MCF 10A (cell line): ENCODE measurements at places on chromosomes 5 and 9.

- DNase-seq, result no peak
Observed at GRCh38 chr5:26518065-26518464, 520.3 kb downstream of the CDH9 start.

DNA sequence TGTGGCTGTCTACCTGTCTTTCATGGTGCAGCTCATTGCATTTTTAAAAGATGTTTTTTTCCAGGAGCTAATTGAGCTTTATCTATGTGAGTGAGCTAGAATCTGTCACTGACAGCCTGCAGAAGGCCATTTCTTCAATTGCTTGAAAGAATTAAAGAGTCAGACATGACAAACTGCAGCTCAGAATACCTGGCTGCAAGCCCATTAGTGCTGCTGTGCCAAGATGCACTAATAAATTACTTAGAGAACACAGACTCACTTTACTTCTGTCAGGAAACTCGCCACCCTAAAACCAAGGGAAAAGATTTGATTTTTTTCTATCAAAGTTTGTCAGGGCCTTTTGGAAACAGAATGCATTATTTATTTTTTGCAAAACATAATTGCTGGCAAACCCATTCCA, 368.3 kb downstream of the CAAP1 start:
- no peak for DNase-seq

DNA sequence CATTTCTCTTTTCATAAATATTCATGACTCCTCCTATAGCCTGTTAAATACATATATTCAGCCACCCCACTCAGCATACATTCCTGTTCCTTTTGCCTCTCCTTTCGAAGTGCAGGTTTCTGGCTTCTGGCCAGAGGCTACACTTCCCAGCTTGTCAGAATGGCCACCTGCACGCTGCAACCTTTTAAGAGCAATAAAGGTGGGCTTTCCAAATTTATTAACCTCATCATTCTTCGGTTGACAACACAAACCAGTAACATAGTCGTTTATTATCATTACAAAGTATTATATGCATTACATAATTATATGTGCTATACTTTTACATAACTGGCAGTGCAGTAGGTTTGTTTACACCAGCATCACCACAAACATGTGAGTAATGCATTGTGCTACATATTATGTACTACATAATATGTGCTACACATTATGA, 16.5 kb upstream of the TMEM171 start:
- DNase-seq, result no peak

- DNase-seq, result no peak
Observed at GRCh38 chr5:122073018-122073417, 5.0 kb downstream of the LOX start.

DNA sequence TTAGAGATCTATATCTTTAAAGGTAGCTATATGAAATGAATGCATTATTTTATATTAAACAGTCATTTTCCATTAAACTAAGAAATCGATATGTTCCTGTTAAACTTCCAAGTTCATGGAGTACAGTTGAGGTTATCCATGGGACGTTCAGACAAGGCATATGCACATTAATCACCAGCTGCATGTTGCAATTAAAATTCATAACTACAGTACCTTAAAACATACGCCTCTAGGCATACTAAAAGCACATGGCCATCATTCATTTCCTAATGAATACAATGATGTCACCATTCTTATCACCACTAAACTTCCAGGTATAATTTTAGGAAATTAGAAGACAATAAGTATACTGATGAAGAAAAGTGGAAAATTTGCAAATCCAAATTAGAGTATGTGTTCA, 174.3 kb downstream of the CDH12 start:
- peak; percentile 11 for DNase-seq

DNA sequence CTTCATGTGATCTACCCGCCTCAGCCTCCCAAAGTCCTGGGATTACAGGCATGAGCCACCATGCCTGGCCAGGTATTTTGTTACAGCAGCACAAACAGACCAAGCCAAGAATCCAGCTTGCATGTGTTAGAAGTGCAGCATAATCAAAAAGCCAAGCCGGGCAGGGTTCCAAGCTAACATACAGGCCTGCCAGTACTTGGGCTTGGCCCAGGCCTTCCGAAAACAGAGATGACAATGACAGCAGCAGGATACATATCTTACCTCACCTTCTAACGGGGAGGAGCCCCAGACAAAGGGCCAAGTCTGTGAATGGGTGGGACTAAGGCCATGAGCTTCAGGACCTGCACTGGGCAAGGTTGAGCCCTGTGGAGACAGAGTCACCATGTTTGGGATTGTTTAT, 91.4 kb upstream of the ZNF462 start:
- DNase-seq, result peak; percentile 5

- DNase-seq, result no peak
Observed at GRCh38 chr9:26956860-26957233, 635 bp downstream of the IFT74 start.

- no peak for DNase-seq
Observed at GRCh38 chr5:33241802-33242201, 199.0 kb upstream of the TARS1 start.

DNA sequence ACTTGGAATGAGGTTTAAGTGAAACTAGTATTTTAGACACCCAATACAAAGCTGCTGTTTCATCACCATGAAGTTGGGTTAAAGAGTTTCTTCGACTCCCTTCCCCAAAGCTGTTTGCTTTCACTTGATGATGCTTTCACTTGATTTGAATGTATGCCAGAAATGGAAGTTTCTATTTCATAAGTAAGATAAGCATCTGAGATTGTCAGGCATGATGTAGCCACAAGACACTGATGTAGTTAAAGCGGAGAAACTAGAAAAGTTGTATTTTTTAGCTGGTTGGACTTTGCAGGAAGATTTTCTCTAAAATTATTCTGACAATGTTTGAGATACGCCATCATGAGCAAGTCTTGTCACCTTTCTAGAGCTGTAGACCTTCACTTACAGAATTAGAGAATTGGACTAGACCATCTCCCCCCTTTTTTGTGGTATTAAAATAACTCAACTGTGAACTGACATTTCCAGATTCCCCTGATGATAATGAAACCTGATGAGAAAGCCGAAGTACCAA, 20.0 kb downstream of the MOCS2 start:
- DNase-seq, result no peak

DNA sequence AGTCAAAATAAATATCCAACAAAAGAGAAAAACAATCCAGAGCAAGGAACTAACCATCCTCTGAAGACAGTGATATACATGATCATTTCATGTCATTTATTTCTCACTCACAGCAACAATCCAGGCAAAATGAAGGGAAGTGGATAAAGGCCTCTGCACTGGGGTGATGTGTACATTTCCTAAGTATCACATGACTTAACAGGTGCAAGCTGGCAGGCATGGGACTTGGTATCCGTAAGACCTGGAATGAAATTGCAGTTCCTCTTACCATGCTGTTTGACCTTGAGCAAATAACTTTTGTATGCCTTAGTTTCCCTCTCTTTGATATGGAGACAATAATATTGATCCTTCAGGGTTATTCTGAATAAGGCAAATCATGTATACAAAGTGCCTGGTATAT, 77.6 kb downstream of the PRLR start:
- no peak for DNase-seq

DNA sequence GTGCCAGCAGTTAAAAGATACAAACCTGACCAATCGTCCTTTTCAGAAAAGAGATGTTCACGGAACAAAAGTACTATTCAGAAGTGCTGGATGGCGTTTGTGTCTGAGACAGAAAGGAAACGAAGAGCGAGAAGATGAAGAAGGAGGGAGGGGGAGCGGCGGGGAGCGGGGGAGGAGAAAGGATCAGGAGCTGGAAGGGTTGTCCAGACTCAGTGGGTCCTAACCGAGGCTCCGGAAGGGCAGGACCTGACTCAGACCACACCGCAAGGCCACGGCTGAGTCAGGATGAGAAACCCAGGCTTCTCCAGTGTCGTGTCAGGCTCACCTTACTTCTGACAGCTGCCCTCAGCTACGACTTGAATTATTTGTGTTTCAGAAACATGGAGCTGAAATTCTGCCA, 46.2 kb downstream of the PAX5 start:
- peak; percentile 30 for DNase-seq

DNA sequence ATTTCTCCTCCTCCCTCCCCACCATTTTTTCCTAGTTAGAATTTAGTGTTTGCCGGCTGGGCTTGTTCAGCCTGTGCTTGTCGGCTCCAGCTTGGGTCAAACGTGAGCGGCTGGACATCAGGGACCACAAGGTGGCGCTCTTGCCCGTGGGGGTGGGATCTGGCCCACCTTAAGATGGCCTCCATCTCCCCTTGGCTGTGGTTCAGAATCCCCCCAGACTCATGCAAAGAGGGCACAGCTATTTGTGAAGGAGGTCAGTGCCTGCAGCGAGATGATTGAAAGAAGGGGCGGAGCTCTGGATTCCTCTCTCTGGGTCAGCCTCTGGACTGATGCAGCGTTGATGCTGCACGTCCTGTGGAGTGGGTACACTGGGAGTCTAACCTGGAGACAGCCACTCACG, 283.3 kb upstream of the TUT7 start:
- DNase-seq, result peak; percentile 26

- no peak for DNase-seq
Observed at GRCh38 chr5:154249826-154250225, 59.3 kb downstream of the GALNT10 start.

DNA sequence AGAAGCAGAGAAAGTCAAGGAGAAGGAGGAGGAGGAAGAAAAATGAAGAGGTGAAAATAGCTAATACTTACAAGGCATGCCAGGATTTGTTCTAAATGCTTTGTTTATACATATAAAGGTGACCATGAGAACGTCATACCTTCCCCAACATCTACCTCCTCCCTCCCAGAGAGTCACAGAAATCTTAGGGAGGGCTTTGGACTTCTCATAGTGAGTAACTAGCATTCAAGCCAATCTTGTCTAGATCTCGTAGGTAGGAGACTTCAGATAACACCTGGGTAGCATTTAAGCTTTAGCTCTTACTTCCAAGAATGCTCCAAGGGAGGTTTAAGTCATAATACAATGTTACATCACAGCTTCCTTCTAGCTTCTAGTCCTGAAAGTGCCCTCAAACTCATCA, 36.5 kb upstream of the GPBP1 start:
- DNase-seq, result no peak

GRCh38 chr5:121841892-121842291, 9.8 kb upstream of the FTMT start:
- DNase-seq, result no peak

DNA sequence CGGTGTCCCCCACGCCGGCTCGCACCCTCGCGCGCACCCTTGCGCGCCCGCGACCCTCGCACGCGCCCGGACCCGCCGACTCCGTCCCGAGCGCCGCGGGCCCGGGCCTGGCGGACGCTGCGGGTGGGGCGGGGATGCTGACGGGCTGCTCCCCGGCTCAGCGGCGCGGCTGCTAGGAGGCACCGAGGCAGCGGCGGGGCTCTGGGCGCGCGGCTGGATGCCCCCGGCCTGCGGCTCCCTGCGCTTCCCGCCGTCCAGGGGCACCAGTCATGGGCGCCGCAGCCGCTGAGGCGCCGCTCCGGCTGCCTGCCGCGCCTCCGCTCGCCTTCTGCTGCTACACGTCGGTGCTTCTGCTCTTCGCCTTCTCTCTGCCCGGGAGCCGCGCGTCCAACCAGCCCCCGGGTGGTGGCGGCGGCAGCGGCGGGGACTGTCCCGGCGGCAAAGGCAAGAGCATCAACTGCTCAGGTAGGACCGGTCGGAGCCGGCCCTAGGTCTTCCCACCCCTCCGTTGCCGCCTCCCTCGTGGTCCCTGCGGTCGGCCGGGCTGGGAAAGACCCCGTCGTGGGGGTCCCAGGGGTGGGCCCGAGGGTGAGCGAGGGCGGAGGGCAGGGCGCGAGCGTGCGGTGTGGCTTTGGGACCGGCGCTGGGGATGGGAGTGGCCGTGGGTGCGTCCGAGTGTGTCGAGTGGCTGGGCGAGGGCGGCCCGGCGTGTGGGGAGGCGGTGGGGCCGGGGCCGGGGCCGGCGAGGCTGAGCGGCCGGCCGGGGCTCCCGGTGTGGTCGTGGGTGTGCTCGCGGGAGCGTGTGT, 530 bp downstream of the TMEFF1 start:
- DNase-seq, result peak; percentile 17

DNA sequence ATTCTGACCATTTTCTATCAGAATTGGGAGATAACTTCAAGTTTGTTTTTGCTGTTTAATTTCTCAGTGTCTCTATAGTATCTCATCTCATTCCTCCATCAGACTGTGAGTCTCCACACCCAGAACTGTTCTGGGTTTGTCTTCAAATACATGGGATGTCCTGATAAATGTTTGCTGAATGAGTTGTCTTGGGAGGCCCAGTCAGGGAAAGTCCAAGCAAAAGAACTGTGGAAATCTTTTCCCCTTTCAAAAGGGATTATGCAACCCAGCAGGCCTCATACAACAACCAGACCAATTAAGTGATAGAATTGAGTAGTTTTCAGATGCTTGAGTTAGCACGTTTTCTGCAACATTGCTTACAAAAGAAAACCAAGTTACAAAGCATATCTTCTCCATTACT, 324.4 kb downstream of the BRINP1 start:
- DNase-seq, result peak; percentile 16

DNA sequence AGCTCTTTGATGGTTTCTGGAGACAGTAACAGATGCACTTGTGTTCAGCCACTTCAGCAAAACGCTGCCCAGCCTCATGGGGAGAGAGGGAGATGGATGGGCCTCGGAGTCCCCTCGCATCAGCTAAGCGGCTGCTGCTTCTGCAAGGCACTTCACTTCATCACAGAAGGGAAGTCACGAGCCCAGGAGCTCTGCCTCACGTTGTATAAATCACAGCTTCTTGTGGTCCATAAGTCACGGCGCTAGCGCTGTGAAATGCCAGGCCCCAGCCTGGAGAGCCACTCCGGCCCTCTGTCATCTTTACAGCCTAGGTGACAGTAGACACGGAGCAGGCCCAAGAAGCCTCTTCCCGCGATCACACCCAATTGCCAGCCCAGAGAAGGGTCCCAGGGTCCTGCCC, 23.4 kb downstream of the DBH start:
- DNase-seq, result no peak

- no peak for DNase-seq
Observed at GRCh38 chr5:79075646-79076426, 6.3 kb downstream of the BHMT2 start.

GRCh38 chr9:137630126-137630525, 11.3 kb downstream of the EHMT1 start:
- no peak for DNase-seq

DNA sequence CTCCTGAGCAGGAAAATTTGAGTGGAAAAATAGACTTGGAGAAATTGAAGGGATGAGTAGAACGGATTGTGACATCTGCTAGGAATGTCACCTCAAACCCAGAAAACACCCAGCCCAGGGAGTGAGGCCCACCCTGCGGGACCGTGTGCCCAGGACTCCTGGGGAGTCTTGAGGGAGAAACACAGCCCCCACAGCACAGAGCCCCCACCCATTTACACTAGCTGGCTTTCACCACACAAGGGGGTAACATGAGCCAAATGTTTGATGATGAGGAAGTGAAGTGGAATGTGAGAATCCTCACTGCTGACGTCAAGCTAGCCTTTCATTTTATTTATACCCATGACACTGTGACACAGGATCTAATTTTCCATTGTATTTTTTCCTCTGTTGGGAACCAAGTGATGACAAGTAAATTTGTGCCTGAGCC, 42.8 kb upstream of the PDE8B start:
- peak; percentile 58 for DNase-seq

- DNase-seq, result no peak
Observed at GRCh38 chr9:120944434-120944843, 17.8 kb upstream of the TRAF1 start.

- DNase-seq, result no peak
Observed at GRCh38 chr9:21883642-21884041, 81.2 kb downstream of the MTAP start.
